ENCODE measurements at places on chromosomes 13 and 19. TPM values are rescaled to one million over a fixed set of nuclear protein-coding genes. Genes with fewer than 3 reads are reported as not detected.
A peak's percentile ranks its signal among the peaks of the same experiment; 100 is the strongest.

DNA sequence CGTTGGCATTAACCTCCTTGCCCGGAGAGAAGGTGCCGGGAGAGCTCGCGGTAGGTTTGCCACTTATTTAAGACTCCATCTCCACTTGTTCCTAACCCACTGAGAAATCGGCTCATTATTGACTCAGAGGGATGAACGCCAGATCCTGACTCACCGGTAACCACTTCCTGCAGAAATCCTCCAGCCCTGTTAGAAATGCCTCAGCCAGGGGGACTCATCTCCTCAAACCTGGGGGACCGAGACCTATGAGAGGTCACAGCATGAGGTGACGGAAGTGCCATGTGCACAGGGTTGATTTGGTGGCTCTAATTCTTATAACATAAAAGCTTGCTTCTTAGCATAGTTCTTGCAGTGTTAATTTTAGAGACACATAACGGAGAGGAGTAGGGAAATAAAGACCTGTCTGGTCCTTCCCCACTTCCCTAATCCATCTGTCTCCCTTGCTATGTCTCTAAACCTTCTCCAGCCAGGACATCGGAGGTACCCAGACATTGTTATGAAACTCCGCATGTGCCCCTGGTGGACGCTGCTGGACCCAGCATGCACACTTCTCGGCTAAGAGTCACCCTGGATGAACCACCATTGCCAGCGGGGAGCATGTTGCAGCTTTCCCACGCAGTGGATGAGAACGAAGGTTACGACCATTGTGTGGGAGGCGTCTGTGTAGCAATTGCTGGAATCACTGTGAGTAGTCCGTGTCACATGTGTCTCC, 158.9 kb downstream of the EFNB2 start:
- peak; percentile 65 for DNase-seq

DNA sequence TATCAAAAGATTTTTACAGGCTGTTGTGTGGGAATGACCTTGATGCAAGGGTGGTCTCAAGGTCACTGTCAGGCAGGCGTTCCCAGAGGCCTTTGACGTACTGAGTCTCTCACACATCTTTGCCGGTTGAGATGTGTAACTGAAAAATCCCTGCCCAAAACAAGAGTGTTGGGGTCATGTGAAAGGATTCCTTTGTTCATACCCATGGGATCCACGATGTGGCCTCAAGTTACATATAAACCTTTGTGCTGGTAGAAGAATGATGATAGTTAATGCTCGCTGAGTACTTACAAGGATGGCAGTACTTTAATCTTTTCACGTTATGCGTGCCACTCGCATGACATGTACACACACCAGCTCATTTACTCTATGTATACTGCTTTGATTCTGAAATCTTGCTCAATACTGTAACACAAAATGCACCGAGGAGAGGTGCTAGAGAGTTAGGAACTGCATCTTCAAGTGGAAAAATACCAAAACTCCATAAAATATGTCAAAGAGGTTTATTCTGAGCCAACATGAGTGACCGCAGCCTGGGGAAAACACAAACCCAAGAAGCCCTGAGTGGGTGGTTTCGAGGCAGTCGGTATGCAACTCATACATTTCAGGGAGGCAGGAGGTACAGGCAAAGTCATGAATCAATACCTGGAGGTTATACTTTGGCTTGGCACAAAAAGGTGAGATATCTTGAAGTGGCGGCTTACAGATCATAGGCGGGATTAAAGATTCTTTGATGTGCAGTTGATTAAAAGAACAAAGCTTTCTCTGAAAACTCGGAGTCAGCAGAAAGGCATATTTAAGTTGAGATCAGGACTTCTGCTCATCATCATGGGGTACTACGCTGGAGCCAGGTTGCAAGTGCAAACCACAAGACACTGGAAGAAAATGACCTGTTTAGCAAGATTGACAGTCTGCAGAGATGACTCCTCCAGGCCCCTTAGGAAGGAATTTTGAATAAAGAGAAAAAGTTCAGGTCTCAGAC, 87.4 kb upstream of the ARHGEF7 start:
- no peak for DNase-seq

DNA sequence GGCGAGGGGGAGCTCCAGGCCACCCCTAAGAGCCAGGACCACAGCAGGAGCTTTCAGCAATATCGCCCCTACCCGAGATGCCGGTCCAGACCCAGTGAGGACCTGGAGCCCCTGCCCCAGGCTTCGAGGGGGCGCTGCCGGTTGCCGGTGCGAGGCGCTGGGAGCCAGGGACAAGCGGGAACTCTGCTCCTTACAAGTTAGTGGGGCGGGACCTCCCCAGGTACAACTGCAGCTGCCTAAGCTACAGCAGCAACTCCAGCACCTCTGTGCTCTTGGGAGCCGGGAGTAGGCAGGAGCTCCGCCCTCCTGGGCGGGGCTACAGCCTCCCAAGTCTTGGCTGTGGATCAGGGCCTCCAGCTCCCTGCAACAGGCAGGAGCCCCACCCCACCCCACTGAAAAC, 15.2 kb upstream of the TSC22D1 start:
- no peak for DNase-seq

DNA sequence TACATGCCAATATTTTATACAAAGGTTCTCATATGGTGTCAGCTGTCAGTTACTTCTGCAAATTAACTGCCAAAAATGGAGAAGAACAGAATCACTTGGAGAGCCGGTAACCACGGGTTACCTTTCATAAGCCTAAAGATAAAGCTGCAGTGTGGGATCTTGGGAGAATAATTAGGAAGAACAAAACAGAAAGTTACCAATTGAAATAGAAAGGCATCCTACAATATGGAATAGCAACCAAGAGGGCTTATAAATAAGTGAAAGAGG, 74.2 kb downstream of the TSHZ3 start:
- no peak for DNase-seq

- DNase-seq: no peak
These were observed 1328.8 kb downstream of the OLFM4 start for GRCh38 chr13:54357284-54357933.

DNA sequence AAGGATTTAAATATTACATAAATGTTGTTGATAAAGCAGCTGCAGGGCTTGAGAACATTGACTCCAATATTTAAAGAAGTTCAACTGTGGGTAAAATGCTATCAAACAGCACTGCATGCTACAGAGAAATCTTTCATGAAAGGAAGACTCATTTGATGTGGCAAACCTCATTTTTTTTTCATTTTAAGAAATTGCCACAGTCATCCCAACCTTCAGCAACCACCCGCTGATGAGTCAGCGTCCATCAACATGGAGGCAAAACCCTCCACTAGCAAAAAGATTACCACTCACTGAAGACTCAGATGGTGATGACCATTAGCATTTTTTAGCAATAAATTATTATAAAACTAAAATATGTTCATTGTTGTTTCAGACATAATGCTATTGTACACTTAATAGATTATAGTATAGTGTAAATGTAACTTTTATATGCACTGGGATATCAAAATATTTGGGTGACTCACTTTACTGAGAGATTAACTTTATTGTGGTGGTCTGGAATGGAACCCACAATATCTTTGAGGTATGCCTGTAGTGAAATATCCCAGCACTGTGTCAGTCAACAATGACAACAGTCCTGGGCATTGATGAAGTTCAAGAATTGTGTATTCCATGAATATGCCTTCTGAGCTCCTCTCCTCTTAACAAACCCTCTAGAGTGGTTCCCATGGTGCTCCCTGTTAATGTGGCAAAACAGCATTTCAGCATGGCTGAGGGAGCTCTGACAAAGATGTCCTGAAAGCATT, 52.4 kb upstream of the SOX21 start:
- no peak for DNase-seq

- no peak for DNase-seq
These were observed 340.7 kb downstream of the SLC7A1 start for GRCh38 chr13:29254626-29255370.

GRCh38 chr19:1598777-1599459, 6.3 kb upstream of the MBD3 start:
- no peak for DNase-seq

GRCh38 chr19:19948800-19949199, 48.1 kb downstream of the ZNF93 start:
- no peak for DNase-seq

DNA sequence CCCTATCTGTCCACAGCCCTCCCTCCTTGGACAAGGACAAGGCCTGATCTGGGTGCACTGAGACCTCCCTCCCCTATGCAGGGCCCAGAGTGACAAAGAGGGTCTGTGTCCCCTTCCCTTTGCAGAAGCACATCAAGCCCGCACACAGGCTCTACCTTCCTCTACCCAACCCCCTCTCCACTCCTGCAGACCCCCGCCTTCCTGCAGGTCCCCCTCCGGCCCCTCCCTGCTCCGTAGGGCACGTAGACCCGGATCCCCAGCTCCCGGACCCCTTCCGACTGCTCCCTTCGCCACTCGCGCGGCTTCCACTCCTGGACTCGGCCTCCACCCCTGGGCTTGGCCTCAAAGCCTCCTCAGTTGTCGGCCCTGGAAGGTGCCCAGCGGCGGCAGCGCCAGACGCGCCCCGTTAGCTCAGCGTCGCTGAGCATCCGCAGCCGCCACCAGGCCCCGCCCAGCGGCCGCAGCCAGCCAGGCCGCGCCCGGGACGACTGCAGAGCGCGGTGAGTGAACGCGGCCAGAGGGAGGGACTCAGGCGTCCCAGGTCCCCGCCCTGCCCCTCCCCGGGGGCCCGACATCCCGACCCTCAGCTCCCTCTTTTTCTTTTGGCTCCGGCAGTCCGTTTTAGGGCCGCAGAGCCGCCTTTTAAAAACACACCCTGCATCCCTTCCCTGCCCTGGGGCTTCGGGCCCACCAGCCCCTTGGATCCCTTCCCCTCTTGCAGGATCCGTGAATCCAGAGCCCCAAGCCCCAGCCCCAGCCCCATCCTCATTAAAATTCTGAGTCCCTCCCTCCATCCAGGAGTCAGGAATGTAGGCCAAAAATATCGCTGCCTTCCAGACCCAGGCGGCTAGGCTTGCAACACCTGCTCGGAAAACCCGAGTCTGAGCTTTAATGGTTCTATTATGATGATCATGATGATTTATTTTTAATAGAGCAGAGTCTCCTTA, 1.5 kb upstream of the MYADM start:
- no peak for DNase-seq

DNA sequence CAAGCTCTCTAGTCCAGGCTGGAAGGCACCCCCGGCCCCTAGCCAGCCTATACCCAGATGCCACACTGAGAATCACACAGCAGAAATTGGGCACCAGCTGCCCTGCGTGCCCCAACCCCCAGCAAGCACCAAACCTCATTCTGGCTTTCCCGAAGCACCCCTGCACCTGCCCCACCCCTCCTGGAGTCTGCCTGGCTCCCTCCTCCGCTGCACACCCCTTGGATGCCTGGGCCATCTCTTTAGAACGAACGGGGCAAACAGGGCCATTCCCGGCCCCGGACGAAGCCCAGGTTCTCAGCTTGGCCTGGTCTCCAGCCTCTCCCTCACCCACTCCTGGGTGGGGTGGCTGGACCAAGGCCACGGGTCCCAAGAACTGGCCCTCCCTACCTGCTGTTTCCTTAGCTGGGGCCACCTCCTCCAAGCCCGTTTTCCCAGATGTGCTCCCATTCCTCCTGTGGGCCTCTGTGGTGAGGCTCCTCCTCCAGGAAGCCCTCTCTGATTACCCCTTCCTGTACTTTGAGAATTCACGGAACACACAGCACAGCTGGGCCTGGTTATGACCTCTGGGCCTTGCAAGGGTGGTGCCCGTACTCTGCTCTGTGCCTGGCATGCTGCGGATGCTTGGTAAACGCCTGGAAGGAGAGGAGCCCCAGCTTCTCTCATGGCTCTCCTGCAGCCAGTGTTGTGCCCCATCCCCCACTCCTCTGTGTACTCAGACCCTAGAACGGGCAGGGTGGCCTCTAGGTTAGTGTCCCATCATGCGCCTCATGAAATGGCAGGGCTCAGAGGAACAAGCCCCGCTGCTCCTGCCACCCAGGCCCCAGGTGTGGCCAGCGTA, 21.4 kb downstream of the CEBPG start:
- no peak for DNase-seq

- no peak for DNase-seq
These were observed 109.7 kb downstream of the HSPH1 start for GRCh38 chr13:31051999-31052398.

DNA sequence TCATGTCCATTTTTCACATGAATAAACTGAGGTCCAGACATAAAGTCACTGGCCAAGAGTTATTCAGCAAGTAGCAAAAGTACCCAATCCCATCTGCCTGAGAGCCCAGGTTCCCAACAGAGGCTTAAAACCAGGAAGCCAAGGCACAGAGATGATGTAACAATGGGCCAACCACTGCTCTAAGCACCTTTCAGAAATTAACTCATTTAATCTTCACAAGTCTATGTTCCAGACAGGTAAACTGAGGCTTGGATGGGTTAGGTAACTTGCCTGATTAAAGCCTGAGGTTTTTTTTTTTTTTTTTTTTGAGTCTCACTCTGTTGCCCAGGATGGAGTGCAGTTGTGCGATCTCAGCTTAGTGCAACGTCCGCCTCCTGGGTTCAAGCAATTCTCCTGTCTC, 4.0 kb upstream of the DYRK1B start:
- no peak for DNase-seq

DNA sequence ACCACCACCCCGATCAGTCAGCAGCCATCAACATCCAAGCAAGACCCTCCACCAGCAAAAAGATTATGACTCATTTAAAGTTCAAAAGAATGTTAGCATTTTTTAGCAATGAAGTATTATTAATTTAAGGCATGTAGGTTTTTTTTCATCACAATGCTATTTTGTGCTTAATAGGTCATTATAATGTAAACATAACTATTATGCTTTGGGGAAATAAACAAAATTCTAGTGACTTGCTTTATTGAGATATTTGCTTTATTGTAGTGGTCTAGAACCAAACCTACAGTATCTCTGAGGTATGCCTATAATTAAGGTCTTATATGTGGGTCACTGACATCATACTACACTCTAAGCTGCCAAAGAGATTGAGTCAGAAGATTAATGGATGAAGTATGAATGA, 20.0 kb downstream of the KLF12 start:
- DNase-seq: no peak

DNA sequence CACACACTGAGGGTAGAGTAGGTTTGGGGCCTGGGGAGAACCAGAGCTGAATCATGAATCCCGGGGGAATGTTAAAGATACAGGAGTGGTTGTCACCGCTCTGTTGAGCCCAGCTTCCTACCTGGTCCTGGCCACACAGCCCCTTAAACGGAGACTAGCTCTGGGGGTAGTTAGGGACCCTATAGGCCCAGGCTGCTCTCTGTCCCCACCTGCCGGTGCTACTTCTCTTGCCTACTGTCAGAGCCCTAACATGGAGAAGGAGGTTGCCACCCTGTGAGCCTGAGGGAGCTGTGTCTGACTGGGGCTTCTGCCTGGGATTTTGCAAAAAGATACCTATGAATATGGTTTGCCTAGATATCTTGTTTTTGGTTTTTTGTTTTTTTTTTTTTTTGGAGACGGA, 36.6 kb upstream of the ZNF429 start:
- DNase-seq: no peak

- no peak for DNase-seq
These were observed 277.9 kb upstream of the SOX1 start for GRCh38 chr13:111789011-111789410.

ZNF850 gene
- total RNA-seq: 2.2 TPM

TEKTIP1 gene
- not detected for total RNA-seq

TCF3 gene
- total RNA-seq: 180 TPM

EBI3 gene
- not detected for total RNA-seq

AXL gene
- total RNA-seq: 343 TPM

PLK5 gene
- total RNA-seq: not detected
